ENCODE measurements at places on chromosomes 2 and 18.

DNA sequence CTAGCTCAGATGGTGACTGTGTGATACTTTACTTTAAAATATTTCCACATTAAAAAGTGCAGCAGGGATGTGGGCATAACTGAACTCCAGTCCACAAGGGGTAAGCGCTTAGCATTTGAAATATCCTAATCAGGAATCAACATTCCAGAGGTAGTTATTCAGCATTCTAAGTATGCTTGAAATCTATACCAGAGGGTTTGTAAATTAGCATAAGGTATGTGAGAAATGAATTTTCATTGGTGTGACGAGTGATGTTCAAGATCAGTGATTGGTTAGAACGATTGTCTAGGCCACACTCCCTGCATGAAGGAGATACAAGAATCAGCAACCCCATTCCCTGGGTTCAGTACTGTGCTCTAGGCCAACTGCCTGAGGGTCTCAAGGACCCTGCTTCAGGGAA lies 42.6 kb downstream of the MAPK4 start:
- H3K27me3 ChIP-seq: no peaks in the 10 kb centered on the region
- H3K27ac ChIP-seq: no peak overlapping the region
- no peak for DNase-seq

DNA sequence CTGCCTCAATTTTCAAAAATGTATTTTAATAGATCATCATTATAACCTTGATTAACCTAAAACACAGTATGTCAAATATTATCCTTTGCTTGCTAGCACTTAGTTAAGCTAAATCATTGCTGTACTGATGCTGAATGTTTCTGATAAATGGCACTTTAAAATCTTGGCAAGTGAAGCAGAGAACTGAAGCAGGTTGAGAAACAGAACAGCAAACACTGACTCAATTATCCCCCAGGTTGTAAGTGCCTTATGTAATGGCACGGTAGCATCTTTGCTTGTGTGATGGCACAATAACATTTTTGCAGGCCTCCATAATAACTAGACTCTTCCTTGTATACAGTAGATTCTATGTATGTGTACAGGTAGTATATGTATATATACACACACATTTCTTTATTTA lies 33.8 kb downstream of the ARHGAP15 start:
- DNase-seq: no peak
- no peaks in the 10 kb centered on the region for H3K36me3 ChIP-seq
- no peaks in the 10 kb centered on the region for H3K27me3 ChIP-seq
- H3K4me3 ChIP-seq: no peak overlapping the region

DNA sequence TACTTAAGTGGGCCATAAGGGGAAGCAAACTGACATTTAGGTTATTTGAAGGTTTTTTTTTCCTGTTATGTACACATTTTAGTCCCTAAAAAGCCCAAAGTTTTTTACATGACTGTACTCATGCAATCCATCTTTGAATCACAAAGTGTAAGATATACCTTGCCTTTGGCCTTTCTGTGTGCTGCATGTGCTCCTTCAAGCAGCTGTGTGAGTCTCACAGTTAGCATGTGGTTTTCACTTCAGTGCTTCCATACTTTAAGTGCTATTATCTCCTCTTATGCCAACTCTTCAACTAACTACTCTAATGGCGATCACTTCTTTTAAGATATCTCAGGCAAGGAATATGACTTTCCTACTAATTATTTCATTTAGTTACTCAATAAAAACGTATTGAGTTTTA lies 597.1 kb upstream of the ACVR2A start:
- H3K4me1 ChIP-seq: no peaks in the 10 kb centered on the region
- H3K36me3 ChIP-seq: no peaks in the 10 kb centered on the region
- no peak overlapping the region for H3K27ac ChIP-seq
- DNase-seq: no peak
- H3K27me3 ChIP-seq: no peaks in the 10 kb centered on the region

DNA sequence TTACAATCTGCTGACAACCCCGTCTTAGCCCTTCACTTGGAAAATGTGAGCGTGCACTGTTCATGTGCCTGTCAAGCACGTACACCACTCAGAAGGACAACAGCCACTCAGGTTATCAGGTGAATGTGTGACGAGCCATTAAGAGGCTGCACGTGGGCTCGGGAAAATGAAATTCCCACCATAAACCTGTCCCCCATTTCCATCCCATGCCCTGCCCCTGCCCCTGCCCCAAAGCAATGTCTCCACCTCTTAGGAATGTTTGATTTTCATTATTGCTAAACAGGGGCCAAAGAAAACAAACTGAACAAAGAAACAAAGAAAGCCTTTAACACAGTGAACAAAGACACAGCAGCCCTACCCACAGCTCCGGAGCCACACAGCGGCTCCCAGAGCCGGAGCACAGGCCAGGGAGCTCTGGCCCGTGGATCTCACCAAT lies 90.5 kb downstream of the TMEM18 start:
- peaks cover 3% of the 10 kb centered on the region for H3K27me3 ChIP-seq
- no peak overlapping the region for H3K27ac ChIP-seq
- no peaks in the 10 kb centered on the region for H3K4me1 ChIP-seq

DNA sequence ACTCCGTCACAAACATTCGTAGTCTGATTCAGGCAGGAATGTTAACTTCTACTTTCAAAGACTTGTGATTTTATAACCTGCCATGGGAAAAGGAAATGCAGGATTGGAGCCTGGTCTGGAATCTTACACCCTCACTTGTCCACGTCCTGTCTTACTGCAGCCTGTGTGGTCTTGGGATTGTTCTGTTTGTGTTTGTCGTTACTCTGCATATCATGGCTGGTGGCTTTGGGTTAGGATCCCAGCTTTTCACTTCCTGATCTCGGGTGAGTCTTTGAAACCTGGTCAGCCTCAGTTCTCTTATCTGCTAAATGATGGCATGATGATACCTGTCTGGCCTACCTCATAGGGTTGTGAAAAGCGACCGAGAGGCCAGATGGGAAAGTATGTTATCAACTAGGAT lies 34.6 kb downstream of the SH3BP4 start:
- H3K4me1 ChIP-seq: peaks cover 43% of the 10 kb centered on the region
- H3K4me3 ChIP-seq: no peak overlapping the region
- H3K36me3 ChIP-seq: no peaks in the 10 kb centered on the region
- no peak overlapping the region for H3K27ac ChIP-seq
- DNase-seq: peak; percentile 0
- no peaks in the 10 kb centered on the region for H3K27me3 ChIP-seq

DNA sequence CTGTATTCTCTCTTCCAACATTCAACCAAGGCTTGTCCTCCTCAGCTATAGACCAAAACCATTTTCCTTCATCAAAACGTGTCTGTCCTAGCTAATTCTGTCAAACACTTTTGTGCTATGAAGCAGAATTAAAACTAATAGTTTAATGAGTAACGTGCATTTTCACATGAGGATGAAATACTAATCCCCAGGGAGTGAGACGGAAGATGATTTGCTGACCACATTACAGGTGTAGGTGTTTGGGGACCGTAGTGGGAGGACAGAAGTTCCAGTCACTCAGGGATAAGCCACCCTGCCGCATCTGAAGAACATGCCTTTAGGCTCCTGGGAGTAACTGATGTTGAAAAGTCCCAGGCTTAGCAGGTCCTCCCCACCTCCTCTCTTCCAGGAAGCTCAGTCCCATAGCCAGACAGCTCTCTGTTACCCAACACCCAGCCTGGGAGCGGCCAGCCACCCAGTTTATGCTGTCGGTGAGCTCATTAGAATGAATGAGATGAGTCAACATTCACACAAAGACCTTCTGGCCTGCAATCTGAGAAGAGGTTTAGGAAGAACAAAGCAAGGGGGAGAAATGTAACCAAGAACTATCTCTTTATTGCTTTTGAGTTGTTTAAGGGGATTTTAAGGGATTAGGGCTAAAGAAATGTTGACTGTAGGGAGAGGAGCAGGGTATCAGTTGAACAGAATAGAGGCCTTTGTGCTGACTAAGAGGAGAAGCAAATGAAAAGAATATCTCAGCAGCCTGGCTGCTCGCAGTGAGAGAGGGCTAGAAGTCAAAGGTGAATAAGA lies 122.5 kb downstream of the FOXI3 start:
- H3K27ac ChIP-seq: no peak overlapping the region
- no peaks in the 10 kb centered on the region for H3K36me3 ChIP-seq
- H3K27me3 ChIP-seq: no peaks in the 10 kb centered on the region
- no peaks in the 10 kb centered on the region for H3K4me1 ChIP-seq
- no peak for DNase-seq

GRCh38 chr18:24060644-24061043 lies 46.1 kb downstream of the TTC39C start:
- H3K27me3 ChIP-seq: no peaks in the 10 kb centered on the region
- no peak overlapping the region for H3K27ac ChIP-seq

DNA sequence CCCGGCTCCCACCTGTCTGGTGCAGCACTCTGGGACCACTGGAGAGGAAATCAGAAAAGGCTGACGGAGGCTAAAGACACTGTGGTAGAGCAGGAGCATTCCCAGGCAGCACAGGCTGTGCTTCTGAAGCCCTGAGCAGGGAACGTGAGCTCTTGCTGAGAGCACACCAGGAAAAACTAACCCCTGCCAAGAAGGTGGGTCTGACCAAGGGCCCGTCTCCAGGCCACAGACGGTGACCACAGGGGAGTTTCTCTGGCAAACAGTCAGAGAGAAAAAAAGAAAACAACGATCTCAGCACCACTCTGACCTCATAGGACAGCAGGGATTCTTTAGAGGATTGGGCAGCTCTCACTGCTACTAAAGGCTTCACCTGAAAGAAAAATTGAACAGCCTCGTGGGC lies 201.4 kb downstream of the AFF3 start:
- no peaks in the 10 kb centered on the region for H3K36me3 ChIP-seq
- DNase-seq: no peak
- peaks cover 23% of the 10 kb centered on the region for H3K4me1 ChIP-seq
- H3K27me3 ChIP-seq: no peaks in the 10 kb centered on the region

- peaks cover 17% of the 10 kb centered on the region for H3K36me3 ChIP-seq
- H3K27ac ChIP-seq: no peak overlapping the region
- H3K4me3 ChIP-seq: peak overlapping the region; percentile 84
- no peaks in the 10 kb centered on the region for H3K27me3 ChIP-seq
Measured at GRCh38 chr2:202910698-202911097, 775 bp downstream of the WDR12 start.

GRCh38 chr2:169363560-169364150 lies 1.3 kb upstream of the LRP2 start:
- H3K4me3 ChIP-seq: peak overlapping the region; percentile 38
- peaks cover 35% of the 10 kb centered on the region for H3K4me1 ChIP-seq
- no peak overlapping the region for H3K27ac ChIP-seq
- peak; percentile 18 for DNase-seq
- no peaks in the 10 kb centered on the region for H3K36me3 ChIP-seq

GRCh38 chr18:22999212-22999611 lies 66.1 kb downstream of the RBBP8 start:
- no peak overlapping the region for H3K27ac ChIP-seq
- H3K4me3 ChIP-seq: no peak overlapping the region
- no peaks in the 10 kb centered on the region for H3K4me1 ChIP-seq
- no peaks in the 10 kb centered on the region for H3K27me3 ChIP-seq

DNA sequence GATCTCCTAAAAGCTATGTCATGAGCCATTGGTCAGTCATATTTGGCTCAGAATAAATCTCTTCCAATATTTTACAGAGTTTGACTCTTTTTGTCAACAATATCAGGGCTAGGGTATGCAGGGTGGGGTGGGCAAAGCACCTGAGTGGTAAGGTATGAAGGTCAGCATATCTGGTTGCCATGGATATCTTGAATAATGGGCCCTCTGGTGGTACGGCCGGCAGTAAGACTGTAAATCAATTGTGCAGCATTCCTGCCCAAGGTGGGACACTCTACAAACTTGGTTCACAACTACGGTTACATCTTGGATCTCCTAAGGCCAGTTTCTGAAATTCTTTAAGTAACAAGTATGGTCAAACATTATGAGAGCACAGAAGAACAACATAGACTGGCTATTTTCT lies 119.6 kb downstream of the SPOPL start:
- H3K4me3 ChIP-seq: no peak overlapping the region
- no peaks in the 10 kb centered on the region for H3K4me1 ChIP-seq
- no peak overlapping the region for H3K27ac ChIP-seq
- no peaks in the 10 kb centered on the region for H3K27me3 ChIP-seq

DNA sequence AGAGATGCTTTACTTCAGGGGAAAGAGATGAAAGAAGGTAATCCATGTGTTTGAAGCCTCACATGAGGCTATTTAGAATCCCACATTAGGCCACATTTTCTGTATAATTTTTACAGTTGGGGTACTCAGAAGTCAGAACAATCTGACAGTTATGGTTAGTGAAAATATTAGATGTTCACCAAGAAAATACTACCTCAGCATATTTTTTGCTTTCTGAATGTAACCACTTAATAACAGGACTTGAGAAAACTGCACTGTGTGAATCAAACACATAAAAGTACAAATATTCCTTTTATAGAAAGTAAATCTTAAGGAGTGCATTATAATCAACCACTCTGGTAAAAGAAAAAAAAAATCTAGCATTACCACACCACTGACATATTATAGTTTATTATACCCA lies 169.3 kb downstream of the SATB2 start:
- H3K4me1 ChIP-seq: no peaks in the 10 kb centered on the region
- no peak overlapping the region for H3K27ac ChIP-seq
- H3K27me3 ChIP-seq: no peaks in the 10 kb centered on the region

- peak overlapping the region; percentile 27 for H3K4me3 ChIP-seq
- H3K4me1 ChIP-seq: peaks cover 9% of the 10 kb centered on the region
Measured at GRCh38 chr2:41698678-41699422, 349.0 kb upstream of the PKDCC start.

DNA sequence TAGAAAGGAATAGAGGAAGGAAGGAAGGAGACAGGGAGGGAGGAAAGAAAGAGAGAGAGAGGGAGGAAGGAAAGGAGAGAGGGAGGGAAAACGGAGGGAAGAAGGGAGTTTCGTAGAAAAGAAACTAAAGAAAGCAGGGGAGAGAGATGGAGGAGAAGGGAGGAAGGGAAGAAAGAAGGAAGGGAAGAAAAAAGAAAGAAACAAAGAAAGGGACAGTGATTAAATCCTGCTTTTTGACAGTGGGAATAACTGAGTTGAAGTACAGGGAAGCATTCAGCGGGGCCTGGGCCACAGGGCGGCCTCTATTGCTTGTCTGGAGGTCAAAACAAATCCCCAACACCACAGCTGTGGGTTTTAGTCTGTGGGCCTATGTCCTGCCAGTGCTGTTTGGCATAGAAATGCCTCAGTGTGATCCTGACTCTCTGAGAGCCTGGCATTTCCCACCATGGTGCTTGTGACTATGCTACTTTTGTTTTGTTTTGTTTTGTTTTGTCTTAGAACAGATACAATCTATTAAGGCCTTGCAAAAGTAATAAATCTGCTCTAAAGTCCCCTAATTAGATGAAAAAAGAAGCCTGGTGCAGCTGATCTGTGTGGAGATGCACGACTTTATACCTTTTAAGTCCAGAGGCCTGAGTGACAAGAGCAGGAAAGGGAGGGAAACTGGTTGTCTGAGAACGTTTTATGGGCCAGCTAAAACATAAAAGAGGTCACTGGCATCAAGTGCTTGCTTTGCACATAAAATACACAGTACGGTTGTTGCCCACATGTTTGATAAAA lies 40.0 kb downstream of the IL1RL2 start:
- H3K27ac ChIP-seq: peak overlapping the region; percentile 88
- no peak overlapping the region for H3K4me3 ChIP-seq
- no peaks in the 10 kb centered on the region for H3K36me3 ChIP-seq
- peaks cover 21% of the 10 kb centered on the region for H3K4me1 ChIP-seq
- no peaks in the 10 kb centered on the region for H3K27me3 ChIP-seq
